Activated T-helper 2 cell treated with anti-CD3 and anti-CD28 coated beads, Interferon-gamma antibody, Interleukin-2, Interleukin-4, amounts not matched to agents 10 μg/mL and 5 μg/mL and 100 μg/mL, durations not matched to agents 14 hours and 24 hours and 36 hours (primary cell): ENCODE measurements at places on chromosomes 11 and 22.

DNA sequence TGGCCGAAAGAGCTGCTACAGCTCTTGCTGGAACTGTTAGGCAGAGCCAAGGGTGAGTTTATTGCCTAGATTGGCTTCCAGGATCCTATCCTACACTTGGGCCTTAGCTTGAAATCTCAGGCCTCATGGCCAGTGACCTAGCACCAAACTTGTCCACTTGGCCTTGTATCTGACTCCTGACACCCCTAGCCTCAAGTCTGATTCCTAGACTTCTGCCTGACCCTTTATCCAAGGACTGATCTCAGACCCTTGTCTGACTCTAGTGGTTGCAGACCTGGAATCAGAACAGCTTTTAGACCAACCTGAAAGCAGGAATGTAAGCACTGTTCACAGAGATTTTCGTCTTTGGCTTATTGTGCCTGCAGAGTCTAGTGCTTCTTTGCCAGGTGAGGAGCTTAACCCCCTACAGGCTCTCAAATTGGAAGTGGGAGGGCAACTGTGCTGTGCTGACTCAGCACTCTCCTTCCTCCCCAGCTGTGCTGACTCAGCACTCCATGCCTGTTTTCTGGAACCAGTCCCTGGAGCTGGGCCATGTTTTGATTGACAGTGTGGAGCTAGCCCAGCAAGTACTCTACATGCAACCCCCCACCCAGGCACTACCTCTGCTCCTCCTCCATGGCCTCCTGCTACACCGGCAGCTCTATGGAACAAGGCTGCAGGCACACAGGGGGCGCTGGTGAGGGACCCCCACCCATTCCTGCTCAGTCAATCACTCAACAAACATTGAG, 35.1 kb downstream of the RRP8 start:
- no peak for DNase-seq

- DNase-seq = no peak
Observed at GRCh38 chr22:32164075-32164860, 5.2 kb upstream of the C22orf42 start.

DNA sequence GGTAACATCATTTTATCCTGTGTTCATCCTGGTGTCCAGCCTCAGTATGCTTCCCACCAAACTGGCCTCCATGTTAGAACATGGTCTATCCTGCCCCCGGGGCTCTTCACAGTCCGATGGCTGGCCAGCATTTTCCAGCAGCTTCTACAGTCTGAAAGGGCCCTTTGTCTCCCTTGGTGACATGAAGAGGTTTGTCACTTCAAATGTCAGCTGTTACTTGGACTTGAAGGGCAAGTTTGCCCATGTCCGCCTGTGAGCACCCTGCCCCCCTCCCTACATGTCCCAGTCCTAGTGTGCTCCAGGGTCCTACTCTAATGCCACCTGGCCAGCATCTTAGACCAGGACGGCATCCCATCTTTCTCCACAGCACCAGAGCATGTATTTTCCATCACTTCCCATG, 24.7 kb downstream of the PATZ1 start:
- no peak for DNase-seq

- peak; percentile 26 for DNase-seq
Observed at GRCh38 chr11:7527029-7527428, 13.2 kb downstream of the PPFIBP2 start.

- no peak for DNase-seq
Observed at GRCh38 chr11:1852271-1852876, 510 bp upstream of the LSP1 start.

- peak; percentile 8 for DNase-seq
Observed at GRCh38 chr11:44625759-44626523, 60.5 kb downstream of the CD82 start.

DNA sequence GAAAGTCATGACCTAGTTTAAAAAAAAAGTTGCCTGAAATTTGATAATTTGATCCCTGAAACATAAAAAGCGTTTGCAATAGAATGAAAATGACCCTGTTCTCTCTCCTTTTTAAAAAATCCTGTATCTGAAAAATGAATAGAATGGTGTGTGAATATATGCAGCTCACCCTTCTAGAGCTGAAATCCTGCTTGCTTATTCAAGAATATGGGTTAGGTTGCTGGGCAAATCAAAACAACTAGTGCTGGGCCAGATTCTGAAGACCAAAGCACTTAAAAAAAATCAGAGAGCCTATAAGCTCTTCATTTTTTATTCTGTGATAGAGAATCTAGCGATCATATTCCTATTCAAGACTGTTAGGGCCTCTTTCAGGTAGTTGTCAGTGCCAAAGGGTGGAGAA, 131.6 kb downstream of the MPPED2 start:
- no peak for DNase-seq

DNA sequence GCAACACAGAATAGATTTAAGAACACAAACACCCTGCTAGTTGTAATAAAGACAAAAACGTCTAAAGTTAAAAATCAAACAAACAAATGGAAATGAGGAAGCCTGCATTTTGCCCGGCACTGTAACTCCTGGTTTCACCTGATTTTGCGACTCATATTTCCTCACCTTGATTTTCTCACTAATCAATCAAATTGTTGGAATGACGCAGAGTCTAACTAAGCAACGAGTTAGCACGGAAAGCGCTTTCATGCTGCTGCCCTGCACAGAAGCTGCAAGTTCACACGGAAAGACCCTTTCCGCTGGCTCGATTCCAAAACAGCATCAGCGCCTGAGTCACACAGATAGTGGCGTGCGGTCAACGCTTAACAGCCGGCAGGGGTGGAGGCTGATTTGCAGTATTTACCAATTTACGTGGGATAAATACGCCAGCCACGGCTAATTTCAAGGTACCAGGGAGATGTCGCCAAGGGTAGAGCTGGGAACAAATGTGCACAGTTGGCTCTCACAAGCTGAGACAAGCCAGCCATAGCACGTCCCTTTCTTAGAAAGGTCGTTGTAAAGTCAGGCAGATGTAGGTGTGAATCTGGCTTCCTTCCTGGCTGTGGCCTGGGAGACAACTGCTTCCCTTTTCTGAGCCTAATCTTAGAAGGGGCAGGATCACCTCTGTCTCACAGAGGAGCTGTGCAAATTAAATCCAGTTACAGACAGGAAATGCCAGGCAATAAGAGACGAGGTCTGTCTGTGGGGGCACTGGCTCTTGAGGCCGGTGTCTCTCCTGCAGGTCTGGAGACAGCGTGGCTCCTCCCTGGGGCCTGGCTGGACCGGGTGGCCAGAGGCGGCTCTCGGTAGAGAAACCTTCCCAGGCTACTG, 76.9 kb upstream of the TTLL12 start:
- peak; percentile 82 for DNase-seq
